ENCODE measurements at places on chromosomes 16 and 17.

DNA sequence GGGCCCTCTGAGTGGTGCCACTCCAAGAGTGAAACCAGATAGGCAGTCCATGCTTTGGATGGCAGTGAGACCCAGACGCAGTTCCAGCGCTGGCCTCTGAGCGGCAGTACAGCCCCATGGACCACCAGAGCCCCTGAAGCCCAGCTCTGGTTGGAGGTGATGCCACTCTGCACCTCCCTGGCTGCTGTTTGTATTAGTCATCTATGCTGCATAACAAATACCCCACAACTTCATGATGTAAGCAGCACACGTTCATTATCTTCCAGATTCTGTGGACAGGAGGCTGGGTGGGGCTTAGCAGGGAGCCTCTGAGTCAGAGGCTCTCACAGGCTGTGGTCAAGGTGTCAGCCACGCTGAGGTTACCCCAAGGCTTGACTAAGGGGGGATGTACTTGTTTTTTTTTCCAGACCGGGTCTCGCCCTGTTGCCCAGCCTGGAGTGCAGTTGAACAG is 5.1 kb upstream of the NME4 start:
- DNase-seq: peak; percentile 85

DNA sequence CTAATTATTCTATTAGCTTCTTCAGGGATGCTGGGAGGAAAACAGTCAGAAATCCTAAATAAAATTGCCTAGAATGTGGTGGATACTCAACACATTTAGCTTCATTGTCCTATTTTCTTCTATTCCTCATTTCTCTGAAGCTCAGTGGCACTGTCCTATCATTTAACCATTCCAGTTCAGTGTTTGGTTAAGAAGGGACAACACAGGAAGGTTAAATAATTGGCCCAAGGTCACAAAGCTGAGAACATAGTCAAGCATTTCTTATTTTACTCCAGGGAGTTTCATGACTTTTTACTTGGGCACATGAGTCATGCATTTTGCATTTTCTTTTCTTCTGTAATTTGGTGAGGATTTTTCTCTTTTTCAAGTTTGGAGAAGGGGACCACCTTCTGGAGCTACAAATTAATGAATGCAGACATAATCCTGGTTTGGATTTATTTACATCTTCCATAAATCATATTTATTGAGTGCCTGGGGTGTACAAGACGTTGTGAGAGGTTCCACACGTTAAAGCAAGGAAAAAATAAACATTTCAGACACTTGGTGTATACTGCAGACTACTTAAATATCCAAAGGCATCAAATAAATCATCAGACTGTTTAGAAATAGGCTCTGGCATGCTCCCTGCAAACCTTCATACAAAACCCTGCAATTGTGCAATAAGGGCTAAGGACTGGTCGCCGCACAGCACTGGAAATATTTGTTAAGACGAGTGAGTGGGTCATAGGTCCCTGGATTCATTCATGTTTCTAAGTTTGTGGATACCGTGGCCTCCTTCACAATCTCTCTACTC is 263.9 kb downstream of the MAF start:
- no peak for DNase-seq

- no peak for DNase-seq
These were observed 20.1 kb downstream of the HMOX2 start for GRCh38 chr16:4496305-4496704.

- DNase-seq: peak; percentile 36
These were observed 10.6 kb downstream of the USP7 start for GRCh38 chr16:8953064-8953463.

GRCh38 chr16:86351041-86351784 is 159.1 kb upstream of the FOXF1 start:
- no peak for DNase-seq

GRCh38 chr17:6040504-6040903 is 29.7 kb upstream of the WSCD1 start:
- DNase-seq: no peak

DNA sequence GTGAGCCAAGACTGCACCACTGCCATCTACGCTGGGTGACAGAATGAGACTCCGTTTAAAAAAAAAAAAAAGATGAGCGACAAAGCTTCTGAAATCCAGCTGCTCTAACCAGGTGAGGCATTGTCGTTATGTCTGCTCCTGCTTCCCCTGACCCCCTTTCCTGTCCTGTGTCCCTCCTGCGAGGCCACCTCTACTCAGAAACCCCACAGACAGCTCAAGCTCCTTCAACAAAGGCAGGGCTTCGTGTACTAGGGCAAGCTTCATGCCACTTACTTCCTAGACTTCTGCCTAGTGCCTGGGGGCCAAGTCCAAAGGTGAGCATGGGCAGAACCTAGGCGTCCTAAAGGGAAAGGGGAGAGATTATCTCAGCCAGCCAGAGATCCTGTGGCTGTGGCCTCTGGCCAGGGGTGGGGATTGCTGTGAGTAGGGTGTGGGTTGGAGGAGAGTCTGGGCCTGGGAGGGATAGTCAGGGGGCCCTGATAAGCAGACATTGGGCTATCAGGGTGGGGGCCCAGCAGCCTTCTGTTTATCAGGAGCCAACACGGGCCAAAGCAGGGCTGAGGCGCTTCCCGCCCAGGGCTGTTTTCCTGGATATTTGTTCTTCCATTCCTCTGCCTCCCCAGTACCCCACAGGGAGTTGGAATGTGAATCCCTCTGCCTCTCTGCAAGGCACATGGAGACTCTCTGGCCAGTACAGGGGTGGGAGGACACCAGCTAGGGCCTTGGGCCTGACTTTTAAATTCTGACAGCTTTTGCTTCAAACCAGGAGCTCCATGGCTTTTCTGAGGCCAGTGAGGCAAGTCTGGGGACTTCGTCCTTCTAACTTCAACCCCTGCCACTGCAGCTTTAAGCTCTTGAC is 10.4 kb downstream of the ERAL1 start:
- no peak for DNase-seq

- DNase-seq: peak; percentile 19
These were observed 8.0 kb upstream of the CCL1 start for GRCh38 chr17:34370997-34371395.

DNA sequence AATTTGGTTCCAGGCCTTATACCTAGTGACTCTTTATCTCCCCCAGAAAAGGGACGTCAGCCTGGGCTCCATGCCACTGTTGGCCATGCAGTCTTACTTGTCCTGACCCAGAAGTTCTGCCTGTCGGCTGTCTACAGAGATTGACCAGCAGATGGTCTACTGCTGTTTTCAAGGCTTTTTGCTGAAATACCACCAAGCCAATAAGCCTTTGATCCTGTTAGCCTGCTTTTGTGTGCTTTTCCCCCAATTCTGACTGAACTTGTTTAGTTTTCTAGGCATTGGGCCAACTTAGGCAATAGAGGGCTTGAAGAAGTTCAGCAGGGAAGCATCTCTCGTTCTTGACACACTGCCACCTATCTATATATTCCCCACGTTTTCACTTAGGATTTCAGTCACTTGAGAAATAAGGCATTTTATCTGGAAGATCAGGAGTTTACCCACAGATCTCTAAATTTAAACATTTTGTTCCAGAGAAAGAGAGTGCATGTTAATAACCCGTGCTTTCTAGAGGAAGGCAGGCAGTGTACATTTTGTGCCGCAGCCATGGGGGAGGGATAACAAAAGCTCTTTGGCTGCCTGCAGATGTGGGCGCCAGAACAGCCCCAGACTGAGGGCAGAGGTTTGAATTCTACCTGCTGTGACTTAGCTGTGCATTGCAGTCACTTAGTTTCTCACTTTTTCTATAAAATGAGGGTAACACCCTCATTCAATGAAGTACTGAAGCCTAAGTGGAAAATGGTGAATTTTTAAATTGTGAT is 12.3 kb upstream of the CARMIL2 start:
- DNase-seq: no peak

GRCh38 chr17:81543339-81543675 is 8.8 kb downstream of the FAAP100 start:
- no peak for DNase-seq

- DNase-seq: no peak
These were observed 67.8 kb upstream of the NOL11 start for GRCh38 chr17:67649891-67650290.

DNA sequence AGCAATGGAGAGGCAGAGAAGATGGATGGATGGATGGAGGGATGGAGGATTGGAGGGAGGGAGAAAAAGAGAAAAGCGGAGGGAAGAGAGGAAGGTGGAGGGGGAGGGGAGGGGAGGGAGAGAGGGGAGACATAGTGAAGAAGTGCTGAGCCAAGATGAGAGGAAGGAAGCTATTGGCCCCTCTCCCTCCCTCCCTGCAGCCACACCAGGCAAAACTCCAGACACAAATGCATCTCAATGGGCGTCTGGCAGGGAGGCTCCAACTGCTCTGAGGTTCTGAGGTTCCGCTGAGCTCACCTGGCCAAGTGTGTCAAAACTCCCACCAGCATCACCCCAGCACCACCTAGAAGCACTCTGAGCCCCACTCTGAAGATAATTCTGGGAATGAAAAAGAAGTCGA is 26.9 kb upstream of the PHB1 start:
- DNase-seq: no peak

GRCh38 chr16:10362077-10362863 is 23.6 kb upstream of the ATF7IP2 start:
- no peak for DNase-seq

DNA sequence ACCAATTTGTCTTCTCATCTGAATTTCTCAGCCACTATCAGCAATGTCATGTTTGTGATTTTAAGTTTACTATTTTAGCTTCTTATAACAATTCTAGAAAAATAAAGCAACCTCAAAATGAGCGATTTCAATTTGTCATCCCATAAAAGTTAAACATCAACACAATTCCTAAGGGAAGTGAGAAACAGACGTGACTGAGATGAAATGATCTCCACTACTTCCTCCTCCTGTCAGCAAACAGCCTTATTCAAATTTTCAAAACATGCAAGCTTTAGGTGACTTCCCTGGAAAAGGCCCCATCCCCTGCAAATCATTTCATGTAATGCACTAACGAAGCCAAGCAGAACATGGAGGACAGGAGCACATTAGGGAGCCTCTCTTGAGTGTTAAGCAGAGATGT is 64.9 kb downstream of the ZNF652 start:
- DNase-seq: no peak

DNA sequence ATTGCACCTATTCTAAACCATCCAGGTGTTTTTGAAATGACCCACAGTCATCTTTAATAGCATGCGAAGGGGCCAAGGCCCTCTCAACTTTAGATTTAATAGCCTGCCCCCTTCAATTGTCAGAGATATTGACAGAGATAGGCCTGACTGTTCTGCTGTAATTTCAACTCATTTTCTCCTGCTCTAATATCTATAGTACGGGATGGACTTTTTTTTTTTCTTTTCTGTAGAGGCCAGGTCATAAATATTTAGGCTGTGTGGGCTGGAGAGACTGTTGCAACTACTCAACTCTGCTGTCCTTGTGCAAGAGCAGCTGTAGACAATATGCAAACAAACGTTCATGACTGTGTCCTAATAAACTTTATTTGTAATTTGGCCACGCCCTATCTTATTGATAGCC is 24.7 kb upstream of the KRT20 start:
- DNase-seq: no peak

DNA sequence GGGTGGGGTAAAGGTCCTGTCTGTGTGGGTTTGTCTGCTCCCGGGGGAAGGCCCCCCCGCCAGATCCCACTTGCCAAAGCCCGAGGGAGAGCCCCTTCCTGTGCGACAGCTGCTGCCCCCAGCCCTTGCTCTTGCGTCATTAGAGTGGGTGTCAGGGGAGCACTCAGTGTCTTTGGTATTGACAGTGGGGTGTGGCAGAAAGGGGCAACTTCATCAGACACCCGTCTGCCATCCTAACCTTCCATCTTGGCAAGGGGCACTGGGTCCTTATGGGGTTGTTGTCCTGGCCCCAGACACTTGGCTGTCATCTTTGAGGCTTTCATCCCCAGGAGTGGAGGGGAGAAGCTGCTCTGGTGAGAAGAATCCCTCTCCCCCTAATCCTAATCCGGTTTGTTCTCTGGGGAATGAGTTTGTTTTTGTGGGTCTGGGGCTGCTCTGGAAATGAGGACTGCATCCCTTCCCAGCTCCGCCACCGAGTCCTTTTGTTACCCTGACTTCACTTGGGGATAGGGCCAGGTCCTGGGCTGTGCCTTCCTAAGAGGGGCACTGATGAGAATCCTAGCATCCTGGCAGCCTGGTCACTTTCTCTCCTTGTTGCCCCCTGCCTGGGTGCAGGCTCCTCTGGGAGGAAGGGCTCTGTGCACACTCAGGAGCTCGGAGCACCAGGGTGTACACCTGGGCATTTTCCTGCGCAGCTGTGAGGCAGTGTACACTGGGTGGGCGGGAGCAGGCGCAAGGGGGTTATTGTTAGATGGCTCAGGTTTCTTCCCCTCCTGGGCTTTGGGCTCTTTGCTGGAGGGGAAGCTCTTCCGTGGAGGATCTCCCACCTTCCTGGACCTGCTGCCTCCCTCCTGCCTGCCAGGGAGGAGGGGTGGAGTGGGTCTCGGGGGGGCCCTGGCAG is 21.1 kb downstream of the GJD3 start:
- DNase-seq: no peak

- DNase-seq: no peak
These were observed 38.2 kb downstream of the CLEC16A start for GRCh38 chr16:10982465-10983150.

DNA sequence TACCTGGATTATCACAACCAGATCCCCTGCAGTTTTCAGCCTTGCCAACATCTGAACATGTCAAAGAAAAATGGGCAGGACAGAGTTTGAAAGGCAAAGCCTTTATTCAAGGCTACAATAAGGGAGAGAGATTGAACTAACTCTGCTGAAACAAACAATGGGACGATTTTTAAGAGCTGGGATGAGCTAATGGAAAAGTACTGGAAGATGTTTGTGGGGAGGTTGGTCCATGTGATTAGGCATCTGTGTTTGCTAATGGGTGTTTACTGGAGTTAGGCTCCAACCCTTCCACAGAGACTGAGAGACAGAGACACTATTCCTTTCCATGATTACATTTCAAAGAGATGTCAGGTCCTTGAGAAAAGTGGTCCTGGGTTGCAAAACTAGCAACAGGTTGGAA is 35.0 kb upstream of the HSBP1 start:
- no peak for DNase-seq

- no peak for DNase-seq
These were observed 653 bp downstream of the FANCA start for GRCh38 chr16:89815639-89816348.

- no peak for DNase-seq
These were observed 138.3 kb downstream of the UTP18 start for GRCh38 chr17:51398687-51399086.

DNA sequence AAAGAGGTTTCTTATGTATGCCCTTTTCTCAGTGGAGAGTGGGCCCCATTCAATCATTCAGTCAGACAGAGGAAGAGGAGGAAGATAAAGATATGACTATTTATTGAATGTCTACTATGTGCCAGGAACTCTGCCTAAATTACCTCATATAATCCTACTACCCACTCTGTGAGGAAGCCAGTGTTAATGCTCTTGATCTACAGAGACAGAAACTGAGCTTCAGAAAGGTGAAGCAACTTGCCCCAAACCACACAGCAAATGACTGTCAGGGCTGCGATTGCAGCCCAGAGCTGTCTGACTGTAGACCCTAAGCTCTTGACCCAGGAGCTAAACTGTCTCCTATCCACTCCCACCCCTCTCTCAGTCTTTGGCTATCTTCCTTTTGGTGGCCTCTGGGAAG is 8.4 kb downstream of the SRCIN1 start:
- no peak for DNase-seq

GRCh38 chr17:57160624-57161023 is 75.6 kb downstream of the AKAP1 start:
- DNase-seq: no peak

- DNase-seq: peak; percentile 95
These were observed at the start of gene FAAP100 for GRCh38 chr17:81552244-81553017. Gene FAAP100, minus strand, starts transcription at chr17:81552353. Its CDS starts 23 bp downstream, at chr17:81552330.

- DNase-seq: no peak
These were observed 16.9 kb upstream of the TMC7 start for GRCh38 chr16:18966791-18967190.

- DNase-seq: no peak
These were observed 22.2 kb upstream of the PEMT start for GRCh38 chr17:17613708-17614114.
